ENCODE measurements at places on chromosomes 5 and 9.

DNA sequence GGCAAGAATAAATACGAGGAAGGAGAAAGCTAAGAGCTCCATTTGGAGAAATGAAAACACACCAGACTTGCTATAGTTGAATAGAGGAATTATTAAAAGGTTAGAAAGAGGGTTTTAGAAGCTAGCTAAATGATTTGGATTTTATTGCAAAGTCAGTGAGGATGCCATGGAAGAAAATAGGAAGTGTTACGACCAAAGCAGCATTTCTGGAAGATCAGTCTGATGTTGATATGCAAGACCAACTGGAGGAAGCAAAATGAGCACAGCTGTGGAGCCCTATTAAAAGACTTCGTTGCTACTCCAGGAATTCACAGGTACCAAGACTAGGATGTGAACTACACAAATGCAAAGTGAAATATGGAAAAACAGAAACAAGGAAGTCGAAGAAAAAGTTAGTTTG, 2.1 kb downstream of the DHX29 start:
- DNase-seq = no peak

DNA sequence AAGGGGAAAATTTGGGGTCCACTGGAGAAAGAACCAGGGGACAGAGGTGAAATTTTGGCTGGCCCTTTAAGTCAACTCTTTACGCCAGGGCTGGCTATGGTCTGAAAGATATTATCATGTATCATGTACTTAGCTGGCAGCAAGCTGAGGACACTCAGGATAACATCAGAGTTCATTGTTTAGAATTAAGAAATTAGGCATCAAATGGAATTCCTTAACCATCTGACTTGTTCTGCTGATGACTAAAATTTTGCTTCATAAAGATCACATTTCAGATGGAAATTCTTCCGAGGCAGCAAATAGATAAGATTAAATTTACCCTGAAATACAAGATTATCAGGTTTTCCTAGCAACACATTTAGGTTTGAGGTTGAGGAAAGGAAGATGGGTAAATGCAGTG, 269.4 kb upstream of the KLF9 start:
- DNase-seq = no peak

GRCh38 chr5:134512661-134512999, 12.8 kb upstream of the JADE2 start:
- no peak for DNase-seq

DNA sequence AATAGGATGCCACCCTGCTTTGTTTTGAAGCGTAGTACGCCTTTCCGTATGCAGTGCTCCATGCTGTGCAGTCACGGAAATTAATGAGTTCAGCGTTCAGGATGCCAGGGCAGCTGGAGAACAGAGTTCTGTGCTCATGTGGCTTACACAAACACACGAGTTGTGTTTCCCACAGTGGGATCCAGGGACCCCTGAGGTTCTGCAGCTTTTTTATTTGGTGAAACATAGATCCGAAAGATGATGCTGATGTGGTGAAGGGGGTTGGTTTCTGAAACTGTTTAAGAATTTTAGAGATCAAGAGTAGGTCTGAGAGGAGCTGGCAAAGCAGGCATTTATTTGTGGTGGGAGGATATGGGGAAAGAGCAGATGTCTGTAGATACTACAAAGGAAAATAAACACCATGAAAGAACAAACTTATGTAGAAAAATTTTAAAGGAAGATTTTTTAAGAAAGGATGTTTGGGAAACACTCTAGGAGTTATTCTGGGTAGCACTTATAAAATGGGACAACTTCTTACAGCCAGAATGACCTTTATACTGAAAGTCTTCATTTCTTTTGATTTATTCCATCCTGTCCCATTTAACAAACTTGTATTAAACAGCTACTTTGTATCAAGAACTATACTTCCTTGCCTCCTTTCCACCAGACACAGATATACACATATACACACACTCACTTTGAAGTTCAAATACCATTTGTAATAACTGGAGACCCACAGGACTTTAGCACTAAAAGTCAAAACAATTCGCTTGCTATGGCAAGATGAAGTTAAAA, 52.7 kb downstream of the ITGA1 start:
- DNase-seq = no peak

DNA sequence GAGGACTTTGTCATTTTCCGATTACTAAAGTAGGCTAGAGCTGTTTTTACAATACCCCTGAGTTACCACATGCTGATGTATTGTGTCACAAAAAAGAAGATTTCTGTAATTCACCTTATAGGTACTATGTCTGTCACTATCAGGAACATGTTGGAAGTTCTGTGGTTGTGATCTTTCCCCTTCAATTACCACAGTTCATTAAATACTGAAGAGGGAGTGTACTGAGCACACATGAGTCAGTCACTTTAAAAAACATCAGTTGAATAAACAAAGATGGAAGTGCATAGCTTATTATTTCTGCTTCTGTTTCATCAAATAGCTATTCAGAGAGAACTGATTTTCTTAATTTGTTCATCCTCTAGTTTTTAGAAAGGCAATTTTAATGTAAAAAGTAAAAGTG, 31.7 kb downstream of the AP3S1 start:
- DNase-seq = no peak

GRCh38 chr9:87405677-87406542, 91.8 kb upstream of the DAPK1 start:
- no peak for DNase-seq

GRCh38 chr5:170630226-170630625, 126.4 kb downstream of the KCNIP1 start:
- DNase-seq = no peak

Data from stimulated activated CD8-positive, alpha-beta memory T cell treated with anti-CD3 and anti-CD28 coated beads, Interleukin-4, amount 100 ng/mL, for 1 hour (primary cell).